ENCODE measurements at places on chromosomes 7 and 10. TPM values are rescaled to one million over a fixed set of nuclear protein-coding genes. Genes with fewer than 3 reads are reported as not detected.

DNA sequence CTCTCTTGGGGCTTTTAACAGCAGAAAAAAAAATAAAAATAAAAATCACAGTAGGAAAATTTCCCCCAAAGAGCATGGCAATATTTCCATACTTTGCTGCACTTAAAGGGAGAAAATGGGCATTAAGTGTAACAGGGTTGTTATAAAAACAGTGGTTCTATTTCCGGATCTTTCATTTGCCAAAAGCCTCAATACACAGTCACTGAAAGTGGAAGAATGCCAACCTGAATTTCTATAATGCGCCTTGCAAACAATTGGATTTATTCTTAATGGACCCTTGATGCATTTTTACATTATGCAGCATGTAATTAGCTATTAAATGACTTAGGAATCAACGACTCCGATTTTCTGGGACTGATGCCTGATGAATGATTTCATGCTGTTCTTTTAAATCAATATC, 127.6 kb upstream of the NANOS1 start:
- DNase-seq, result no peak

DNA sequence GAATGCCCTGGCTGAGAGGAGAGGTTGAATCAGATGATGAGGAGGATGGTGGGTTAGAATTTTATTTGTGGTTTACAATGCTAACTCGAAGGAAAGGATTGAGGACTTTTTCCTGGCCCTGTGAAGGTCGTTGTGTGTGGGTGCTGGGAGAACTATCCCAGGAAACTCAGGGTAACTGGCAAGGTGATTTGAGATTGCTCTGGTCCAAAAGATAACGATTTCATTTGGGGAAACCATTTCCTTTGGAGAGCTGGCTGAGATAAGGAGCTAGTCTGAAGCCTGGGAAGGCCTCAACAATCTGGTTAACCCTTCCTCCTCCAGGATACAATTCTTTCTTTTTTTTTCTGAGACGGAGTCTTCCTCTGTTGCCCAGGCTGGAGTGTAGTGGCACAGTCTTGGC, 33.0 kb downstream of the HK1 start:
- no peak for DNase-seq

DNA sequence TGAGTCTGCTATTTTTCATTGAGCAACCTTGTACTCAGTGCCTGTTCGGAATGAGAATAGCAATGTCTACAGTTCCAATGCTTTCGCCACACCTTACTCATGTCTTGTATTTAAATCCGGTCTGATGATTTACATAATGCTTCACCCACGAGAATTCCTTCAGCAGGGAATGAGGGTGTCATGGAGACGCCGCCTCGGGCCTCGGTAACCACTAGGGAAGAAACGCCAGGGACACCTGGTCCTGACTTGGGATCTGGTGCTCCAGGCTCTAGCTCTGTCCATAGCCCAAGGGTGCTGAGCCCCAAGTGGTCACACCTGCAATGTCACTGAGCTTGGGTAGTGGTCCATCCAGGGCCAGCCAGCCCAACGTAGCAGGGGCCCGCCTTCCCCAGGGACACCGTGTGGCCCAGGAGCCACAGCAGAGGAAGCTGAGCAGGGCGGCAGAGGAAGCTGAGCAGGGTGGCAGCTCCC, 37.4 kb downstream of the PRKAG2 start:
- no peak for DNase-seq

ACTL6B gene
- total RNA-seq, result 4.2 TPM

MPP7 gene
- 17.5 TPM for total RNA-seq

GRCh38 chr10:96446966-96447596, 66.6 kb downstream of the TLL2 start:
- DNase-seq, result no peak

DNA sequence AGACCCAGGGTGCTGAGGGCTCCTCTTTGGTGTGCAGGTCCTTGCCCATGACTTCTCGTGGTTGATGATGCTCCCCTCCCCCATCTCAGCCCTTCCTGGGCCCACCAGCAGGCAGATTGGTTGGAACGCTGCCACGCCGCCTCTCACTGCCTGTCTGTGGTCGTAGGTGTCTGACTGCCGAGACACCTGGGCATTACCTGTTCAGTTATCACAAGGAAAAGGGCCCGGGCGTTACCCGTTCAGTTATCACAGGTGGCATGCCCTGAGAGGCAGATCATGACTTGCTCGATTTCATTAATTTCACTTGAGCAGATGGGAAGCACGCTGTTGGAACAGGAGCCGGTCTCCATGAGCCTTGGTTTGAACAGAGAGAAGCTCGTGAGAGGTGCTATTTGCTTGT, 42.5 kb downstream of the TACR2 start:
- no peak for DNase-seq

C10orf53 gene
- total RNA-seq, result not detected

DNA sequence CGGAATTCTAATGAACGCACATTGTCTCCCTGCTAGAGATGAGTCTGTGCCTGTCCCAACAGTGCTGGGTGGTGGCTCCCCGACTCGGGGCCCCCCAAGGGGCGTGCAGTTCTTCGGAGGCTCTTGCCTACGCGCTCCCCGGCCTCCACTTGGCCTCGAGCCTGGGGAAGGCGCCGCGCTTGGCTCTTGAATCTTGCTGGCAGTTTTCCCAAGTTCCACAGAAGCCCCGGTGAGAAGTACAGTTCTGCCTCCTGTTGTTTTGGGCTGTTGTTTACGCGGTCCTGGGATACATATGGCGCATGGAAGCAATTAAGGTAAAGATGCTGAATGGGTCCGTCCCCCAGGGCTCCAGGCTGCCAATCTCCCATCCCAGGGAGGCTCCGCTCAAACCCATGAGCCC, 32.6 kb upstream of the UNCX start:
- DNase-seq, result no peak

- DNase-seq, result no peak
These were observed 25.2 kb downstream of the ATRNL1 start for GRCh38 chr10:115118346-115118745.

SUGCT gene
- total RNA-seq, result 5.7 TPM

GRCh38 chr7:17325364-17325763, 26.9 kb downstream of the AHR start:
- DNase-seq, result no peak

DNA sequence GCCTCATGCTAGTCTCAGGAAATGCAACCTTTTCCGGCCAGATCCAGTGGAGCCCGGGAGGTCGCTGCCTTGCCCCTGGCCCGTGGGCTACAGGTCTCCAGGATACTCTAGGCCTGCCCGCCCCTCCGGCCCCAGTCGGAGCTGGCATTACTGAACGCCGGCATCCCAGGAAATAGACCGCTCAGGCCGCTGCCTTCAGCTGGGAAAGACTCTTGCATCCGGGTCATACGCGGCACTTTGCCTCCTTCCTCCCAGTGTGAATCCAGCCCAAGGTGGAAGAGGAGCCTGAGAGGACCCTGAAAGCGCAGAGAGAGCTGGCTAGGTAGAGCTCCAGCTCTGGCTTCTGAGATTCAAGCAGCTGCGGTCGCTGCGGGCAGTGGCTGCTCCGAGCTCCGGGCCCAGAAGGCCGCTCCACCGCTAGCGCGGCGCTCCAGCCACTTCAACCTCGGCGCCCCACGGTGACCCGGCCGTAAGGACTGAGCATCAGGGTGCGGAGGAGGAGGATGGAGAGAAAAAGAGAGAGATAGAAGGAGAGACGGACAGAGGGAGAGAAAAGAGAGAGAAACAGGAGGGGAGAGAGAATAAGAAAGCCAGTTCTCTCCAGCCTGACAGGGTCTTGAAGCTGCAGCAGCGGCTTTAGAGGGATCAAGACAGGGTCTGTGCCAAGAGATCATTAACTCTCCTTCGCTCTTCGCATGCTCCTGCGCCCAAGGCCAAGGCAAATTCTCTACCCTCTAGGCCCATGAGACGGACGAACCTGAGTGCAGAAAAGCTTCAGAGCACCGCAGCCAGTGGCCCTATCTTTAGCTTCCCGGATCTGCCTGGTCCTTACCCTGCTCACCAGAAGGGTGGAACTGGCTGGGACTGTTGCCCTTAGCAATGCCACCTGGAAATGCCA, 1.8 kb upstream of the HOXA10 start:
- DNase-seq, result no peak

DNA sequence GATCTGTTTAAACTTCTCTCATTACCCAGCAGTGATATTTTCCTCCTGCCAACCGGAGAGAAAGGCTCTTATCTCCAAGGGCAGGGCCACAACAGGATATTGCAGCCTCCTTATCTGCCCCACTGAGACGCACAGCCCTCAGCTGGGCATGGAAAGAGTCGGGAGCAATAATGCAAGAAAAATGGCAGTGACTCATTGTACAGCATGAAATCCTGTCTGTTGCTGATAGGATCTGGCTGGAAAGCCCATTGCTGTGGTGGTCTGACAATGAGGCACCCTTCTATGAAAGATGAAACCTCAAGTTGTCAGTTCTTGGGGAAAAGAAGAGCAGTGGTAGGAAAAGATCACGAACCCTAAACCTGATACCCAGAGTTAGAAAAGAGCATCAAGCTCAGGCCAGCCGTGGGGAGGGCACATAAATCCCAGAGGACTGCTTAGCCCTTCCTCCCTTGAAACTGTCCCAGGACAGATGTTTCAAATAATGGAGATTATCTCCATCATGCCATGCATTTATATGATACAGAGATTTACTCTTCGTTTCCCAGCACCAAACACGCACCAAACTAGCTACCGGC, 47.0 kb upstream of the FIGNL1 start:
- DNase-seq, result no peak

SFRP4 gene
- total RNA-seq, result not detected

- DNase-seq, result no peak
These were observed 83.3 kb upstream of the MKLN1 start for GRCh38 chr7:131244259-131244852.

GRCh38 chr10:95312257-95312656, 21.5 kb upstream of the PDLIM1 start:
- DNase-seq, result no peak

All from progenitor cell of endocrine pancreas (in vitro differentiated cells).